ENCODE measurements at places on chromosomes 7 and 10.

DNA sequence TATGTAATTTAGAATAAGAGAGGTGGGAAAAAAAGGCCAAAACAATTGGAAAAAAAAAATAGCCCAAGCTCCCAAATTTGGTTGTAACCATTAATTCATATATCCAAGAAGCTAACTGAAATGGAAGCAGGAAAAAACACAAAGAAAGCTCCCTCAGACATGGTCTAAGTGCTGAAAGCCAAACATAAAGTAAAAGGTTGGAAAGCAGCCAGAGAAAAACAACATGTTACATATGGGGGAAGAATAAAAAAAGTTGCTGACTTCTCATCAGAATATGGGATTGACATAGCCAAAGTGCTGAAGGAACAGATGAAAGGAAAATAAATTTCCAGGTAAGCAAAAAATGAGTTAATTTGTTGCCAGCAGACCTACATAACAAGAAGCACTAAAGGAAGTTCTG, 40.3 kb downstream of the PDZD8 start:
- DNase-seq, result no peak

- no peak for DNase-seq
These were observed 153.7 kb downstream of the FANK1 start for GRCh38 chr10:126049759-126050700.

GRCh38 chr7:65968256-65969185, 13.5 kb downstream of the GUSB start:
- DNase-seq, result no peak

- DNase-seq, result no peak
These were observed 124.1 kb downstream of the SMURF1 start for GRCh38 chr7:99019523-99020412.

DNA sequence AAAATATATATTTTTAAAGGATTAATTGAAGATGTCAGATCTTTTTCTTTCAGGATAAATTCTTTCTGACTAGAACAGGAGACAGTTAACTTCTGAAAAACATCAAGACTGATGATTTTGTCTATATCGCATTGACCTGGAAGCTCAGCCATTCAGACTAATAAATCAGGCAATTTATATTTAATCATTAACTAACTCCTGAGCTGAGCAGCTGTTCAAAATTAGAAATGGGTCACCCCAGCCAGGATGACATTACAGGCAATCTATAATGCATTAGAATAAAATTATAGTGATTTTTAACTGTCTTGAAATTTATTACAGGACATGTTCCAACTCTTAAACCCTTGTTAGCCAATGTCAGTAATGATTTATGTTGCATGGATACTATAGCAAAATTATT, 139.9 kb downstream of the CDCA7L start:
- no peak for DNase-seq

DNA sequence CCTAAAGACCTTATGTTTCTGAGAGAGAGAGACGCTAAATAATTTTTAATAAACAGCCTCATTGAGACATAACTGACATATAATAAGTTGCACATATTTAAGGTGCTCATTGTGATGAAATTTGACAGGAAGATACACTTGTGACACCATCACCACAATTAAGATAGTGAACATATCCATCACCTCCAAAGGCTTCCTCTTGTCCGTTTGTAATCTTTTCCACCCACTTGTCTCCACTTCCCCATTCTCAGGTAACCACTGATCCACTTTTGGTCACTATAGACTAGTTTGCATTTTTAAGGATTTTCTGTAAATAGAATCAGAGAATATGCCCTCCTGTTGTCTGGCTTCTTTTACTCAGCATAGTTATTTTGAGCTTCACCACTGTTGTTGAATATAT, 195.1 kb upstream of the WDR11 start:
- no peak for DNase-seq

DNA sequence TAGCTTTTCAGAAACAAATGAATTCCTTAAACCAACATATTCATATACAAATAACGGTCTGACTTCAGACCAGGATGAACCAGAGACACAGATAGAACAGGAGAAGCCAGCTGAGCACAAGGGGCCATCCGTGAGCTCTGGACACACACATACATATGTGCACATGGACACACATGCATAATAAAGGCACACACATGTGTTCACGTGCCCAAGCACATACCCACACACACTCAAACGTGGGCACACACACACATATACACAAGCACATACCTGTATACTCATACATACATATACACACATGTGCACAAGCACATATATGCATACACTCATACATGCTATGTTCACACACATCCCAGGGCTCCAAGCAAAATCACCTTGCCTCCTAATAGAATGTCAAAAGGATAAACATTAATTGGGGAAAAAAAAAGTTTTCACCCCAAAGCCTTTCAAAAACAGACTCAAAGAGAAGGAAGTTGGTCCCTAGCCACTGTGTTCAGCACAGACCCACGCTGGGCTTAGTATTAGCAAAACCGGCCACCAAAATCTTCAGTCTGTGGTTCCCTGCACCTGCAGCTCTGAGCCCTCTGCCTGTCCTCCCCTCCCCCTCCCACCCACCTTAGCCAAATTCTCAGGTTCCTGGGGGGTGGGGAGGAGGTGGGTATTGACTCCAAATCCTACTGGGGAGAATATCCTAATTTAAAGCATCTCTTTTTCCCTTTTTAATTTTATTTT, 100.4 kb upstream of the MACROH2A2 start:
- no peak for DNase-seq

GRCh38 chr10:70190581-70190980, 20.3 kb upstream of the SAR1A start:
- DNase-seq, result no peak

GRCh38 chr7:38685851-38686250, 54.7 kb upstream of the AMPH start:
- DNase-seq, result no peak

All from stimulated activated CD4-positive, alpha-beta T cell treated with anti-CD3 and anti-CD28 coated beads, Interleukin-2, amount 100 ng/mL, for 4 hours (primary cell).